Activated CD4-positive, alpha-beta T cell treated with anti-CD3 and anti-CD28 coated beads for 48 hours (primary cell): ENCODE measurements at places on chromosomes 13 and 19.
A peak's percentile ranks its signal among the peaks of the same experiment; 100 is the strongest.

GRCh38 chr19:29260477-29261317, 47.7 kb upstream of the UQCRFS1 start:
- peak; percentile 65 for DNase-seq

DNA sequence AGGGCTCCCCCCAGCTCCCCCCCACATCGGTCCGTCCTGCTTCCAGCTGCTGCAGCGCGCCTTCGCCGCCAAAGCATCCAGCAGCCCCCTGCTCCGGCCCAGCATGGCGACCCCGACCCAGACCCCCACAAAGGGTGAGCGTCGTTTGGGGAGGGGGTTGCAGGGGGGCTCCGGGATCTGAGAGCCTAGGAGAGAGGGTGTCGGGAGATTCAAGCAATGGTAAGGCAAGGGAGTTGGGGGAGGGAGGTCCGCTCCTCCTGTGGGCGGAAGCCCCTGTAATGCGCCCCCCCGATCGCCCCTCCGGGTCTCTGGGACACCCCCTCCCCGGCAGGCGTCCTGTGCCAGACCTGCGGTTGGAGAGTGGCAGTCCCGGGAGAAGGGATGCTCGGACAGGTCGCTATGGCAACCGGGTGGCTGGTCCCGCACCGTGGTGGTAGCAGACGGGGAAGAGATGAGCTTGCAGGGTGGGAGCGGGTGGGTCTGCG, at the start of gene FXYD7:
Gene FXYD7, plus strand, starts transcription at position 25 of the 485 bp plus-strand sequence. Its CDS starts 79 bp downstream, at position 104.
- DNase-seq, result no peak

DNA sequence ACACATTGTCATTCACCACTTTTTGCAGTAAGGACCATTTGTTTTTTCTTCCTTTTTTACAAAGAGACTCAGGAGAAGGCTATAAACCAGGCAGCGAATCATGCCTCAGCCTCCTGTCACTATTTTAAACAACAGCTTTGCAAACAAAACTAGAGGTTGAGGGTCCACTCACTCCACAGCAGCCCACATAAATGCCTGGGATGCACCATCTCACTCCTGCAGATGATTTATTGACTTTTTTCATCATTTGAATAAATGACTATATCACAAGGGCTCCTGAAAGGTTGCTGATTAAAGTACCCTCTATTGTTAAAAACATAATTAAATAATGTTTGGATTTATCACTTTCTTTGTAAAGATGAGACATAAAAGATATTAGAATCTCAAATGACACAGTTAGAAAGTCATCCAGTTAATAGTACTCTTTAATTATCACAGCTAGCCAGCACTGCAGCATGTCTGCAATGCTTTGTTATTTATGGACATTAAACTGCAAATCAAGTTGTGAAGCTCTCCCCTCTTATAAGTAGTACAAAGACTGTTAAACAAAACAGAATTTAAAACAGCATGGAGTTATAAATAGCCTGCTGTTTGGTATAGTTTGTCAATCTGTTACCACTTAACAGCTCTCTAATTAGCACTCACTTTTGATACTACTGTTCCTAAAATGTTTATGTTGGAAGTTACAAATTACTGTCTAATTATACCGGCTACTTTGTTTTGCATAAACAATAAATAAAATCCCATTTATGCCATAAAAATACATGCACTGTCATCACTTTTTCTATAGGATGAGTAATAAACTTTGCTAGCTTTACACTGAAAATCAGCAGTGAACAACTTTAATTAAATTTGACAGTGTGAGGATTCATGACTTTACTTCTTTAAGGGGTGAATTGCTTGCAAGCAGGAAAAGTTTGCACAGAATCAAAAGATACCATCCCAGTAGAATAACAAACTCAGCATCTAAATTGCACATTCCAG, 853.2 kb downstream of the UQCRFS1 start:
- DNase-seq, result no peak

DNA sequence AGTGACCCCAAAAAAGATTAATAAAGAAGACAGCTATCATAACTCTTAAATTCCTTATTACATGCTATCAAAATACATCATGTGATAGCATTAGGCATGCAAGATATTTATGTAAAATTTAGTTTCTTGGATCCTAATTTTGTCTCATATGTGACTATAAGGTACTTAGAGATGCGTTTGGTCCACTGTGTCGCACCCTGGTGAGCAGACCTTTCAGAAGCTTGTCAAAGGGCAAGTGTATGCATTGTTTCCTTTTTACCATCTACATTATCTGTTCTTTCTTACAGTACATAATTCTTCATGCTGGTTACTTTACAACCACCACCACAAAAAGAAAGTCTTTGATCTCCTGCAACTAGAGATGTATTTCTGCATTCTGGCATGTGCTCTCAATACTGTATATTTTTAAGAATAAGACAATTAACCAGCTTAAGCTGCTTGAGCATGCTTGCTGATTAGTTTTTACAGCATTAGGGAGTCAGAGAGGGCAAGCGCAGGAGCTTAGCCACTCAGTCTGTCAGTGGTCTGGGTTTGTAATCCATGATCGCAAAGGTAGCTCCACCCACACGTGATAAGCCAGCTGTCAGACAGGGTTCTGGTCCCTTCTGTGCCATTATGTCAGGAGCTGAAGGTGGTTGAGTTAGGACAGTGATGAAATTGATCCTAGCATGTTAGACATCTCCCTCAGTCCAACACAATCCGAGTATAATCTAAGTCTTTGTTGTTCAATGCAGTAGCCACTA, 500.9 kb downstream of the MYO16 start:
- no peak for DNase-seq

DNA sequence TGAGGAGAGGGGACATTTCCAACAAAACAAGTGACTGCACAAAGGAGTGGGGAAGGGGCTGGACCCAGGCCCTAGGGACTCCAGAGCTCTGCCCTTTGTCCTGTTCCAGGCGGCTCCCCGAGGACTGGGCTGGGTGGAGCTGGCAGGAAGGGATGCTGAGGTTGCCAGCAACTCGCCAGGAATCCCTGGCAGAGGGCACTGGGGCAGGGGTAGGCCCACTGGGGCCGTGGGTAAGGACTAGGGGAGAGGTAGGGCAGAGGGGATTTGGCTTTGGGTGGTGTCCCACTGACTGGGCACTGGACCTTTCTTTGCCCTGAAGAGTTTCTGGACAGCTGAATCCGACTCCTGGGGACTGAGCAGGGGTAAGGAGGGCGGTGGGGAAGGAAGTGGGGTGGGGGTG, 7.9 kb downstream of the LIPE start:
- DNase-seq, result no peak

DNA sequence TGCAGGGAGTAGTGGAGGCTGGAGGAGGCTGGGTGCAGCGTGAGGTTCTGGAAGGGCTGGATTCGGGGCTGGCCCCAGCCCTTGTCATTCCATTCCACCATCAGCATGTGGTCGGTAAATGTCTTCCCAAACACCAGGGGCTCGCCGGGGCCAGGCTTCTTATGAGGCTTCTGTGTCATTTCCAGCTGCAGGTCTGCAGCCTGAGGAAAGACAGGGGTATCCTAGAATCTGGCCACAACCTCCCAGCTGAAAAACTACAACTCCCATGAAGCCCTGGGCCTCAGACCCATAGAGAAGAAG, 4.4 kb downstream of the BCAT2 start:
- peak; percentile 50 for DNase-seq

DNA sequence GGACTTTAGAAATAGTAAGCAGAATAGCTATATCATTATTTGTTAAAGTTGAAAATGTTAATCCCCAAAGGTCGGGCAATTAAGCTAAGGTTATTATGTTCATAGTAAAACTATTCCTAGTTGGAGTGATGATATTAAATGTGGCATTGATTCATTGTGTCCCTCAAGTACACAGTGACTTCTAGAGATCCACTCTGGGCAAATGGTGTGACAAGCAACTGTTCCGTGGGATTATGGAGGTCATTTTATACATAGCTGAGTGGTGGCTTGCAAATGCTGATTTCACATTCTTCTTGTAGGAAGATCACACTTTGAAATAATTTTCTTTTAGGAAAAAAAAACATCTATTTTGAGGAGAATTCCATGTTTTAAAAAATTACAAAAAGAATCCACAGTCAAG, 317.8 kb downstream of the ATP8A2 start:
- DNase-seq, result no peak

DNA sequence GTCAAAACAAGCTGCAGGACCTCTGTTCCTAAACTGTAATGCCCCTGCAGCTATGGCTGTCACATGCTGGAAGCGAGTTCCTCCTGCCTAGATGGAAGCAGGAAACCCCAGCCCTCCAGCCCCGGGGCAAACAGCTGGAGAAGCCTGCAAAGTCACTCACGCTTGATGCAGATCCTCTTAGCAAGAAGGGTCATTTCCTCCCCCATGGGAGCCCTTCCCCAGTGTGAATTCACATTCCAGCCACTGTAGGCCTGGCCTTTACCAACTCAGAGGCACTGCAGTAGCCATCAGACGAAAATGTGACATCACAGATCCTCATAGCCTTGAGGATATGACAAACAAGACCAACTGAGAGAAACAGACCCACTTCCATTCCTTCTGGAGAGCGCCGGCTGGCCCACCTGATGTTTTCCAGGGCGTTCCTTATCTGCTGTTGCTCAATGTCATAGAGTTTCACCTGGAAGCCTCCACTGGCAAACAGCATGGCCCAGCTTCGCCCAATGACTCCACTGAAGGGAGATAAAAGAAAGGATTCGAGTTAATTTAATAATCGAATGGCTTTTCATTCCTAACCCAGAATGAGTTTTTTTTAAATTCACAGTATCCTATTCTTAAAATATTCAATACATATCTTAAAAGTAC, 13.5 kb downstream of the CRYL1 start:
- DNase-seq, result no peak

GRCh38 chr13:49238621-49239020, 9.1 kb upstream of the CDADC1 start:
- DNase-seq, result no peak

GRCh38 chr19:9295411-9295849, 14.2 kb downstream of the ZNF699 start:
- no peak for DNase-seq

DNA sequence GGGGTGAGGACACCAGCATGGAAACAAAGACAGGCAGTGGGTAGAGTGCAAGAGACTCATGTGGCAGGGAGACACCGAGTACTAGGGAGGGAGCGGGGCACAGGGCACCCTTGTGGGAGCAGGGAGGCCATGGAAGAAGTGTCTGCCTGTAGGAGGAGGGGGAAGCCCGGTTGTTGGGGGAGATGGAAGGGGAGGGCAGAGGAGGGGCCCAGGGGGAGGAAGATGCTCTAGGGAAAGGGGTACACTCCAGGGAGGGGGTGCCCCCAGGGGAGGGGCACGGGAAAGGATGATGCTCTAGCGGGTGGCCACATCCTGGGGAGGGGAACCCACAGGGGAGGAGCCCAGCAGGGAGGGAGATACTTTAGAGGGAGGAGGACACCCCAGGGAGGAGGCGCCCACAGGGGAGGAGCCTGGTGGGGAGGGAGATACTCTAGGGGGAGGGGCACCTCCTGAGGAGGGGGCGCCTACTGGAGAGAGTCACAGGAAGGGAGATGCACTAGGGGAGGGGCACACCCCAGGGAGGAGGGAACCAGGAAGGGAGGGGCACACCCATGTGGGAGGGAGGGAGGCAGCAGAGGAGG, 24.9 kb downstream of the CPAMD8 start:
- peak; percentile 49 for DNase-seq

DNA sequence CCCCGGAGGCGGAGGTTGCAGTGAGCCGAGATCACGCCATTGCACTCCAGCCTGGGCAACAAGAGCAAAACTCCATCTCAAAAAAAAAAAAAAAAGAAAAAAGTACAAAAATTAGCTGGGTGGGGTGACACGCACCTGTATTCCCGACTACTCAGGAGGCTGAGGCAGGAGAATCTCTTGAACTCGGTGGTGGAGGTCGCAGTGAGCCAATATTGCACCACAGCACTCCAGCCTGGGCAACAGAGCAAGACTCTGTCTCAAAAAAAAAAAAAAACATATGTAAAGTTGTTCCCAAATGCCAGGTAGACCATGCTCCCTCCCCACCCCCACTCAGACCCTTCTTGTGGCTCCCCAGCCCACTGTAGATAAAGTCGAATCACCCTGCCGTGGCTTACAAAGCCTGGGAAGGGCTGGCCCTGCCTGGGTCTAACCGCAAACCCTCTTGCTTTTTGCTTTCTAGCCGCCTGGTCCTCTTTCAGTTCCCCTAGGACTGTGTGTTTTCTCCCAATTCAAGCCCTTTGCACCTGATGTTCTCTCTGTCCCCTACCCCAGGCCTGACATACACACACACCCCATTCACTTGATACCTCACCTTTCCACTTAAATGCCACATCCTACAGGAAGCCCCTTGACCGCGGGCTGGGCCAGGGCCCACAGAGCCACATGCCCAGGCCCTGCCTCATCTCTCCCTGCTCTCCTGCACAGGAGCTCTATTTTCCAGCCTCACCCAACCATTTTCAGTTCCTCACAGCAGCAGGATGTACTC, 34.4 kb downstream of the MAP4K1 start:
- no peak for DNase-seq

GRCh38 chr19:12974301-12975220, 5.2 kb downstream of the DAND5 start:
- DNase-seq, result no peak

GRCh38 chr13:37586164-37586563, 12.4 kb downstream of the POSTN start:
- no peak for DNase-seq

DNA sequence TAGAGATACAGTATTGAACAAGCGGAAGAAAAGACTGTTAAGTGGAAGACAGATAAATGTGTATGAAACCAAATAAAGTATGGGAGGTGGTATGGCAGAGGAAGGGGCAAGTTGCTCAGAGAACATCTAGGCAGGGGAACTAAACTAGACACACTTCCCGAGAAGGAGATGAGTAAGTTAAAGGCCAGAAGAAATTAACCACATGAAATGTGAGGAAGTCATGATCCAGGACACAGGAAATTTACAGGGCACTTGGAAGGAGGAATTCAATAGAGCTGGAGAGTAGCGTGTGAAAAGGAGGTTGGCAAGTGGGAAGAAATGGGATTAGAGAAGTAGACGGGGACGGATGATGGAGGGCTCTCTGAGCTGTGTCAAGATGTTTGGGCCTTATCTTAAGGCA, 208.8 kb downstream of the COG6 start:
- DNase-seq, result no peak

GRCh38 chr19:58034477-58034793, 610 bp downstream of the ZSCAN1 start:
- DNase-seq, result no peak

- DNase-seq, result no peak
Measured at GRCh38 chr13:108957369-108958012, 328.1 kb downstream of the MYO16 start.

DNA sequence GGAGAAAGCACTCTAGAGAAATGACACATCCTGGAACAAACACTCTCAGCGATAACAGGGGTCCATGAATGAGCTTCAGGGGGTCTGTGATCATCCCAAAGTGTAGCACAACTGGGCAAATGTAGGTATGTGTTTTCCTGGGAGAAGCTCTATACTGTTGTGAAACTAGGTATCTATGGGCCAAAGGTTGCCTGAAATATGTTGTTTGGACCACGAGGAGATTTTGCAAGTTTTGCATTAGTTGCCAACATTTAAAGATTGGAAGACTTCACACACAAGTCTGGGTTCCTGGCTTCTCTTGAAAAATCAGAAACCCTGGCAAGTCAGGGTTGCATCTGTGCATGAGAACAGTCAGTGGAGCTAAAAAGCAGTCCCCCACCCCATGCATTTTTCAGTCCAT, 26.7 kb upstream of the POU2F2 start:
- DNase-seq, result no peak
